ENCODE measurements at places on chromosomes 1 and 21.

GRCh38 chr1:227758366-227758765, 23.1 kb downstream of the SNAP47 start:
- DNase-seq, result no peak

- no peak for DNase-seq
Measured at GRCh38 chr1:243526180-243526579, 270.3 kb downstream of the SDCCAG8 start.

- no peak for DNase-seq
Measured at GRCh38 chr21:43893536-43894205, 28.6 kb downstream of the AGPAT3 start.

GRCh38 chr1:116732726-116733125, 21.5 kb upstream of the CD2 start:
- no peak for DNase-seq

DNA sequence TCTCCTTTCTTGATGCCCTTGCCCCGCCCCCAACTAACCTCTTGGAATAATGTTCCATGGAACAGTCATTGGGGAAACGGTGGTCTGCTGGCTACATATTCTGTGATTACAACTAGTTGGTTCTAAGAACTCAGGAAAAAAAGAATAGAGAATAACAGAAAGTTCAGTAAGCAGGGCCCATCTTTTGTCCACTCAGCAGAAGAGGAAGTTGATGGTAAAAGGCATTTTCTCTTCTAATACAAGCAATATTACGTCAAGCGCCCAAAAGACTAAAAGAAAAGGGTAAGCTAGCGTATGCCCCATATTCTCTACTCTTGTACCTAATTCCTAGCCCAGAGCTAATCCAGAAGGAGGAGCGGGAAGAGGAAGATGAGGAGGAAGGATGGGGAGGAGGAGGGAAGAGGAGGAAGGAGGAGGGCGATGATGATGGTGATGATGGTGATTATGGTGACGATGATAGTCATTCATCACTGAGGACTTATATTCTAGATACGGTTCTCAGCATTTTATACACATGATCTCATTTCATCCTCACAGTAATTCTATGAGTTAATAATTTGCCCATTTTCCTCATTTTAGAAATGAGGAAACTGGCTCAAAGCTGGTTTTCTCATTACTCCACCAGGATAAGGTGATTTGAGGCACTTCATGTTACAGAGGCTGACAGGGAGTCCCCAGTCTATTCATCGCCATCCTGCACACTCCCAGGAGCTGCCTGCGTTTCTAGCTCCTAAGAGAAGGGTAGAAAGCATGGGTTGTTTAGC, 76.6 kb upstream of the EFHD2 start:
- no peak for DNase-seq

DNA sequence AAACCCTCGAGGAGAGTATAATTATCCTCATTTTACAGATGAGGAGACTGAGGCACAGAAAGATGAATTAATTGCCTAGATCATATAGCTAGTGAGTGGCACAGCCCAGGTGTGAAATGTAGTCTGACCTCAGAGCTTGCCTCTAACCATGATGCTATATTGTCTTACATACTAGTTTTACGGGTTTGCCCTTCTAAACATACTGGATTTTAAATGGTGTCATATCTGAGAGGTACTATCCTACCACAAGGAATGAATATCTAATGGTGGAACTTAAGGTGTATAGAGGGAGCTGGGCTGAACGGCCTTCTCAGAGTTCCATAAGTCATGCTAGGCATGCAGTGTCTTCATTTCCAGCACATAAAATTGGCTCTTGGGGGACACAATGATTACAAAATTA, 77.9 kb upstream of the EDEM3 start:
- no peak for DNase-seq

- DNase-seq, result no peak
Measured at GRCh38 chr1:62356257-62356835, 37.1 kb upstream of the KANK4 start.

GRCh38 chr1:145729666-145730436, 10.6 kb downstream of the CD160 start:
- DNase-seq, result no peak

DNA sequence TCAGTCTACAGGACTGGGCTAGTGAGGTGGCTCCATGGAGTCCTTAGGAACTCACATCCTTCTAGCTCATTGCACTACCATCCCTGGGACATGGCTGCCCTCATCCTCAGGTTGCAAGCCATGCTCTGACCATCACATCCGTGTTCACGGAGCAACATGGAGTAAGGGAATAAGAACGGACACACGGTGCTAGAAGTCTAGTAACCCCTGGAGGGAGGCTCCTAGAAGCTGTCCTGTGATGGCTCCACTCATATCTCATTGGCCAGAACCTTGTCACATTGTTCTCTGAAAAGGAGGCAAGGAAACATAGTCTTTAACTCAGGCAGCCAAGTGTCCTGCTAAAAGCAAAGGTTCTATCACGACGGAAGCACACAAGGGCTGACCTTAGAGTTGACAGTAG, 3.9 kb downstream of the MRAP start:
- DNase-seq, result no peak

- no peak for DNase-seq
Measured at GRCh38 chr1:55444667-55445066, 229.5 kb upstream of the USP24 start.

- DNase-seq, result no peak
Measured at GRCh38 chr1:15412175-15412800, 2.6 kb downstream of the EFHD2 start.

- DNase-seq, result no peak
Measured at GRCh38 chr1:42937141-42937696, 21.4 kb downstream of the SLC2A1 start.

DNA sequence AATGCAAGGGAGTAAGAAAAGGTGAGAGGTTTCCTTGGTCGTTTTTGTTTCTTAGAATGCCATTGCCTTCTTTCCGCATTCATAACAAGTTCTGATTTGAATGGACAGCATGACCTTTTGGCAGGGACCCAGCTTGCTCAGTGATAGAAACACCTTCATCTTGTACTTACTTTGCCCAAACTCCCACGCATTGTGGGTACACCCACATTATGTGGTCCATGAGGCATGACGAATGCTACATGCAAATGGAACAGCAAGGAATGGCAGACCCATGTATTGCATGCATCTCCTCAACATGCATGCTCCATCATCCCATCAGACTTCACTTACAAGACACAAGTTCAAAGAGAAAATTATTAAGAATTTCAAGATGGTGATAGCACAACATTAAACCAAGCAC, 102.8 kb downstream of the CDC7 start:
- DNase-seq, result no peak

DNA sequence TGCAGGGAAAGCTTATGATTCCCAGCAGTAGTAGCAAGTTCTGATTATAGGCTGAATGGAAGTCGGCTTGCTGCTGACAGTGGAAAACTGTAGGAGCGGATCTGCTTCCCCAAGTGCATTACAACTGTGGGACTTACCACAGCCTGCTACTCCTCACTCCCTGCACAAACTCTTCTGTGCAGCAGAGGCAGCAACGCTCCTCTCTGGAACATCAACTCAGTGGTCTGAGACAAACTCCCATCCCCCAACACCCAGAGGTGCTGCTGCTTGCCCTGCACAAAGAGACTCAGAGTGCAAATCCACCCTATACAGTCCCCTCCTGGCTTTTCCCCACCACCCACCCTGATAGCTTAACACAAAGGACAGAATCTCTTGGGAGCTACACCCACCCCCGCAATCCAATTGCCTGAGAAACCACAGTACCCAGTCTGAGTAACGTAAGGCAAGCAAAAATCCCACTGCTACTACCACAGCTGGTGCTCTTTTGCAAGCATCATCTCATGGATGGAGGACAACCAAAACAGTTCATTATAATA, 1455.2 kb downstream of the AMY1C start:
- no peak for DNase-seq

- DNase-seq, result peak; percentile 83
Measured at GRCh38 chr21:24948186-24948585, 659.1 kb downstream of the MRPL39 start.

DNA sequence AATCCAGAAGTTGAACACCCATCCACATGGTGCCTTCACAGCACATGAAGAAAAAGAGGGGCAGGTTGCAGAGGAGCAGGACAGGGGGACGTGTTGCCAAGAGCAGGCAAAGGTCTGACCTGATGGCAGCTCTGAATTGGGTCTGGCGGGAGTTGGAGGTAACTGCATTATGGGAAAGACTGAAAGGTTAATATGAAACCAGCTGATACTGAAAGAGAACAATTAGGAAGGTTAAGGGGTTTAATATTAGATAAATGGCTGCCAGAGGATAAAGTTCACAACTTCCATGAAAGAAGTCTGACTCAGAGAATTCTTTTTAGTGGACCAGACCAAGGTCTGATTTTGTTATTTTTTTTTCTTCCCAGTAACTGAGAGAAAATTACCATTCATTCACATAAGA, 76.1 kb downstream of the CD58 start:
- no peak for DNase-seq

- DNase-seq, result no peak
Measured at GRCh38 chr1:17193222-17194132, 11.5 kb upstream of the PADI1 start.

- no peak for DNase-seq
Measured at GRCh38 chr1:219773775-219774174, 154.6 kb downstream of the SLC30A10 start.

DNA sequence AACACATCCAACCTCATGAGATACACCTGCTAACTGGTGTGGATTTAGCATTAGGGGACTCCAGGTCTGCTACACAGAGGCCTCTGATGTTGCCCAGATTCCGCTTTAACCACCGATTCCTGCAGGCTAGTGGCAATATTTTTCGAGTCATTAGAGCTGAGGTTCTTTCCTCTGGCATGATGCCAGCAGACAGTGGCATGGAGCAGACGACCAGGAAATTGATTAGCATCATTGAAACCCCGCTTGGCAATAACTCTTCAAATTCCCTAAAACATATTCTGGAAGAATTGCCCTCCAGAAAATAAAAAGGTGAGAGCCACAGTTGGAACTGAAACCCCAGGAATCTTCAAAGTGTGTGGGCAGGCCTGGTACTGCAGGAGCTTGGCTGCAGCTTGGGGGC, 28.4 kb upstream of the ETV3 start:
- DNase-seq, result no peak

GRCh38 chr1:64320007-64320406, 116.6 kb downstream of the UBE2U start:
- no peak for DNase-seq

- no peak for DNase-seq
Measured at GRCh38 chr21:43968410-43969114, 43.5 kb upstream of the TRAPPC10 start.

- DNase-seq, result peak; percentile 85
Measured at GRCh38 chr1:156677616-156678596, 699 bp upstream of the NES start.

DNA sequence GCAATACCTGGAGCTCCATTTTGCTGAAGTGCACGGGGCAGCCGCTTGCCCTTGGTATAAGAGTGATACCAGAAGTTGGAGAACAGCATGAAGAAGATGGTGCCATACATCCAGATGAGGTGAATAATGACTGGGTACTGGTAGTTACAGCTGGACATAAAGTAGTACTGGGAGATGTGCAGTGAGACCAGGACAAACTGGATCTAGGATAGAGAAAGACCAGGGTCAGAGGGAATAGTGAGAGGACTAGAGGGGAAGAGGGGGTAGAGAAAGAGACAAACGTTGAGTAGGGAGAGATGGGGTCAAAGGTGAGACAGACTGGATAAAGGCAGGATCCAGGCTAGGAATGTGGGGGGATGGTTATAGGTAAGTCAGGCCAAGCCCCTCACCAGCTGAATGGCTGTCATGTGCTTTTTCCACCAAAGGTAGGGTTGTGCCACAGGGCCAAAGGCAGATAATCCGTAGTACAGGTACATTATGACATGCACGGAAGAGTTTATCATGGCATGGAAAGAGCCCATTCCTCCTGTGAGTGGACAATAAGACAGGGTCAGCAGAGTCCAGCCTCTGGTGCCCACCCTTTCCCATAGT, 3.8 kb downstream of the ELOVL1 start:
- DNase-seq, result no peak

DNA sequence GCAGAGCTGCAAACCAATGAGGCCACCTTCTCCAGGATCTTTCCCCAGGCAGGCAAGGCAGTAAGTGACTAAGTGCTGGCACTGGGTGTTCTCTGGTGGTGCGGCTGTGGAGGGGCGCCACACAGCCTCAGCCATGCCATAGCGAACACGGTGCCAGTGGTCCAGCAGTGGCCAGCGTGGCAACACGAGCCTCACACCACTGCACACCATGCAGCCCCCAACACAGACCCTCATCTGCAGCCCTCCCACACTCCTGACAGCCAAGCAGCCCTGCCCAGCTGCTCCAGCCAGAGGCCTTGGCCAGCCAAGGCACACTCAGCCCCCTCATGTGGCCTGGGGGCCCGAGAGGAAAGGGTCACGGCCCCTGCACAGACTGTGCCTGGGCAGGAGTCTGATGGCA, 3.0 kb downstream of the INTS11 start:
- no peak for DNase-seq

DNA sequence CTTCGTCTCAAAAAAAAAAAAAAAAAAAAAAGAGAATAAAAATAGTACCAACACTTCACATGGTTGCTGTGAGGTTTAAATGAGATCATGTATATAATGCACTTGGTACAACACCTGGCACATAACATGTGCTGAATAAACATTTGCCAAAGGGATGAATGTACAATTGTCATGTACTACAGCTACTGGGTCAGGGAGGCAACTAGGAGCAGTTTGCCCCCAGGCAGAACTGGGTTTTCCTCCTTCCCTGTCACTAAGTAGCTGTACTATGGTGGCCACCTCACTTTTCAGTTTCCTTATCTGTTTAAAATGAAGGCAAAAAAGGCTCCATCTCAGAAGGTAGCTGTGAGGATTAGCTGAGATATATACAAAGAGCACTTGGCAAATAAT, 11.5 kb downstream of the AK2 start:
- DNase-seq, result no peak

DNA sequence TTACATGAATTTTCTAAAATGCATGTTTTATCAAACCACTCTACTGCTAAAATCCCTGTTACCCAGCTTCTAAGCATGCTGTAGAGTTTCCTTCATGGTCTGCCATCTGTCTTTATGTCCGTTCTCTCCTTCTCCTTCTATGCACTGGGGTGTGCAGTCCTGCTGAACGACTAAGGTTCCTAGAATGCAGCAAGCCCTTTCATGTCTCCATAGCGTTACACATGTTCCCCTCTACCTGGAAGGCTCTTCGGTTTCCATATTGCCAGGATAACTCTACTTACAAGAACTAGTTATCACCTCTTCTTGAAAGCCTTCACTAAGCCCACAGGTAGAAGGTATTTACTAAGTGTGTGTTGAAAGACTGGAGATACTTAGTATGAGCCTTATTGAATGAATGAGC, 22.2 kb downstream of the DNM3 start:
- no peak for DNase-seq

- no peak for DNase-seq
Measured at GRCh38 chr21:27805696-27806095, 838.8 kb upstream of the ADAMTS5 start.
